ENCODE measurements at places on chromosomes 1 and 21.
A peak's percentile ranks its signal among the peaks of the same experiment; 100 is the strongest.

GRCh38 chr1:7489586-7489985 lies 281.5 kb upstream of the VAMP3 start:
- no peak for DNase-seq

- DNase-seq: peak; percentile 11
Observed at GRCh38 chr1:35202048-35202719, 9.2 kb upstream of the SFPQ start.

GRCh38 chr1:153693466-153693865 lies 15.0 kb downstream of the NPR1 start:
- no peak for DNase-seq

DNA sequence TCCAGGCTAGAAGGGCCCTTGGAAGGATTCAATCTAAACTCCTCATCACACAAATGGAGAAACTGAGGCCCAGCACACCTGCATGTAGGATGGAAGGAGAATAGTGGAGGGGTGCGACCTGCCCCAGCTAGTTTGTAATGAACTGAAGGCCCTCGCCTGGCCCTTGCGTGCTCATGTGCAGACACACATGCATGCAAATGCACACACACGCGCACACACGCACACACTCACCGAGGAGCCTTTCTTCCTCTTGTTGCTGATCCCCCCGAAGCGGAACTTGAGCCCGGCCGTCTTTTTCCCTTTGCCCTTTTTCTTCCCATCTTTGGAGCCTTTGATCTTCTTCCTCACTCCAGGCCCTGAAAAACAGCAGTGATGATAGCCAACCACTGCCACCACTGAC lies 27.9 kb downstream of the CHD5 start:
- DNase-seq: no peak

GRCh38 chr1:160855181-160855981 lies 7.3 kb downstream of the CD244 start:
- no peak for DNase-seq

GRCh38 chr1:20223551-20224419 lies 37.5 kb upstream of the PLA2G2C start:
- DNase-seq: no peak

DNA sequence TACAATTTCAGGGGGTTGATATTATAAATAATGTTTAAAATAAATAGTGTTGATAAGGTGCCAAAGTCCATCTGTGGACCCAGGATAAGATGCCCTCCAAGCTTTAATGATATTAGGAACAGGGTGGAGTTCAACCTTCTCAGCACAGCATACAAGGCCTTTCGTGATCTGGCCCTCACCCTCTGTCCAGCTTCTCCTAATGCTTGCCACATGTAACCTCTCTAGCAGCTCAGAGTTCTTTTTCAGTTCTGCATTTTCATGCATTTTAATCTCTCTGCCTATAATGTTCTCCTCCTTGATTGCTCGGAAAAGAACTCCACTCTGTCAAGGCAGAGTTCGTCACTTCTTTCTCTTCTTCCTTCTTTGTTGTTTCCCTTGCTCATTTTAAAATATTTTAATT lies 21.4 kb upstream of the SMAP2 start:
- DNase-seq: no peak

DNA sequence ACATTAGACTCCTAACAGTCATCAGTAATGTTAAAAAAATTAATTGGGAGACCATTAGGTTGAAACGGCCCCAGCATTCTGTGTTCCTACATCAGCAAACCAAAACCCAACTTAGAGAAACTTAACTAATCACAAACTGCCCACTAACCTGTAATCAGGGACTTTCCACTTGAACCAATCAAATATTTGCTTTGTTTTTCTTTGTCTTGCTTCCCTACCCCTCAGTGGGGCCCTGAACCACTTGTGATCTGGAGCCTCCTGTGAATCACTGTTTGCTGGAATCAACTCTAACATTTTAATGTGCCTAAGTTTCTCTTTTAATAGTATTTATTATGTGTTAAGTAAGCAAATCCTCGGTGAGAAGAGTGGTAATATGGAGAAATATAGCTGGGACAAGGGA lies 64.0 kb downstream of the ABCA4 start:
- DNase-seq: no peak

DNA sequence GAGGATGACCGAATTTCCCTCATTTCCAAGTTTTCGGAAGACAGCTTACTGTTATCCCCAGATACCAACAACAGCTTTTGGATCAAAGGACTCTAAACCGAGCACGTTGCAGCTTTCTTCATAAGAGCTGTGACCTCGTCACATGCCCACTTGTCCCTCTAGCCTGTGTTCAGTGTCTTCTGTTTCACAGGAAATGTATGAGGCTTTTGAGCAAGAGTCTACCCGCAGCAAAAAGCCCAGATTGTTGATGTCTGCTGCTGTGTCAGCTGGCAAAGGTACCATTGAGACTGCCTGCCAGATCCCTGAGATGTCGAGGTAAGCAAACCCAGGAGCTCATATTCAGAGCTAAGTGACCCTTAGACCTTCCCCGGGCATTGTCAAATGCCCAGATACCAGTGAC lies 24.1 kb downstream of the CHI3L2 start:
- no peak for DNase-seq
